GM18507 (cell line): ENCODE measurements at places on chromosomes 5 and 9.

- no peak for DNase-seq
Observed at GRCh38 chr9:124440786-124441185, 9.5 kb upstream of the ADGRD2 start.

GRCh38 chr5:38009749-38010358, 170.0 kb upstream of the GDNF start:
- no peak for DNase-seq

DNA sequence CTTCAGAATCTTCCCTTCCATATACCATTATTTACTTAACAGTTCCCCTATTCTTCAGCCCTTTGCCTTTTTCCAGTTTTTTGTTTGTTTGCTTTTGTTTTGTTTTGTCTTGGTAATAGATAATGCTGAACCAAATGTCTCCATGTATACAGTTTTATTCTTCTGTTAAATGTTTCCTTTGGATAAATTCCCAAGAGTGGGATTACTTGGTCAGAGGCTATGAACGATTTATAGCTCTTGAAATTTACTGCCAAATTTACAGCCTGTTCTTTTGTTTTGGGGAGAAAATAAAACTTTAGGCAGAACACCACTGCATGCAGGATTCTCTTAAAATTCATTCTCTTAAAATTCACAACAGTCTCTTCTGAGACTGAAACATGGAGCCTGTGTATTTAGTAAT, 38.6 kb downstream of the NR4A3 start:
- DNase-seq, result no peak

- no peak for DNase-seq
Observed at GRCh38 chr5:153571162-153571561, 80.7 kb downstream of the GRIA1 start.

GRCh38 chr5:170546282-170546681, 42.5 kb downstream of the KCNIP1 start:
- DNase-seq, result no peak

DNA sequence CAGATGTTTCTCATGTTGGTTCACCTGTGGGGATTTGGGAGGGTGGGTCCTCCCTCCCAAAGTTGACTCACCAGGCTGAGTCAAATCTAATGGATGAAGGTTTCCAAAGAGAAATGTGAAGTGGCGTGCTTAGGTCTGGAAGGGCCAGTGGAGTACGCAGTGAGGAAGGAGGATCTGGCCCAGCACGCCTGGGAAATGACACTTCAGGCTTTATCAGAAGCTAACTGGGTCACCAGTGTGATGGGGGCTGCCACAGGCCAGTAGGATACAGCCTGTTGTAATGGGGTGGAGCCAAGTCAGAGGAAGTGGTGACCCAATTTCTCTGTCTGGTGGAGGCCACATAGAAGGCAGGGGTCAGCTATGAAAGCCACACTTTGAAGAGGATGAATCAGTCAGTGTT, 18.0 kb downstream of the POLR1E start:
- no peak for DNase-seq
